ENCODE measurements at places on chromosomes 4 and X. TPM values are rescaled to one million over a fixed set of nuclear protein-coding genes. Genes with fewer than 3 reads are reported as not detected.
A peak's percentile ranks its signal among the peaks of the same experiment; 100 is the strongest.

- DNase-seq: no peak
These were observed 133.0 kb downstream of the MAD2L1 start for GRCh38 chr4:119933606-119934005.

DNA sequence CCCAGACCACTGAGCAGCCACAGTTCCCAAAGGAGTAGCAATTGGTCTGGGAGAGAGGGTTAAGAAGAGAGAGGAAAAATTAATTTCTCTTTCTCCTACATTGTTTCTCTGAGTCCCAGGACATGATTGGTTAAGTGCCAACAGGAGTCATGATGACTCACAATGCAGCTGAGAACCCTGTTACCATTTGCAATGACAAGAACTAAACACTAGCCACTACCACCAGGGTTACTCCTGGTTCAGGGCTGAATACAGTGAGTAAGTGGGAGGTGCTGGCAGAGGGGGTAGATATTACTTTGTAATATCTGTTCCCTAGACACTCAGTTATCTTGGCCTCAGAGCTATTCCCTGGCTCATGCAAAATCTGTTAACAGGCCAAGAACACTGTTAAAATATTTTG is 18.0 kb downstream of the ETDC start:
- no peak for DNase-seq

- DNase-seq: no peak
These were observed 216.6 kb upstream of the INTU start for GRCh38 chr4:127416115-127416514.

DNA sequence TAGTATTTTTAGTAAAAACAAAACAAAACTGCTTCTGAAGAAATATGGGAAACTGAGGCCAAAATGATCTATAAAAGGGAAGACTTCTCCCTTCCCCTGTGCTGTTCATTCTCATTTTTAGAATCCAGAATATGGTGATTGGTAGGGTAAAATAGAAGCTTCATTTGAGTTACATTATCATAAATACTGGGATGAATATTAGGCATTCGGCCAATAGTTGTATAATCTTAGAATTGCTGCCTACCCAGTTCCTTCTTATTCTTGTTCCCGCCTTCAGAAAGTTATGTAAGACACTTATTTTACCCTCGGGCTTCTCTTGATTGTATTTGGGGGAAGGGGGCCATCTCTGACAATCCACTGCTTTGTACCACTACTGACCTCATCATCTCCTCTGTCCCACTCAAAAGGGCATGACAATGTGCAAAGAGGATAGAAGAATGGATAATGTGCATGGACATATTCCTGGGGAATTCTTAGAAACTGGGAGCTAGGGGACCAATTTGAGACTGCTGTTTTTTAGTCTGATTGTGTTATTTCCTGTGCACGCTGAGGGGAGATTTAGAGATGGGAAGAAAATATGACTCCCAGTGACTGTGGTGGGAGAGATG is 588 bp downstream of the ART3 start:
- DNase-seq: no peak

DNA sequence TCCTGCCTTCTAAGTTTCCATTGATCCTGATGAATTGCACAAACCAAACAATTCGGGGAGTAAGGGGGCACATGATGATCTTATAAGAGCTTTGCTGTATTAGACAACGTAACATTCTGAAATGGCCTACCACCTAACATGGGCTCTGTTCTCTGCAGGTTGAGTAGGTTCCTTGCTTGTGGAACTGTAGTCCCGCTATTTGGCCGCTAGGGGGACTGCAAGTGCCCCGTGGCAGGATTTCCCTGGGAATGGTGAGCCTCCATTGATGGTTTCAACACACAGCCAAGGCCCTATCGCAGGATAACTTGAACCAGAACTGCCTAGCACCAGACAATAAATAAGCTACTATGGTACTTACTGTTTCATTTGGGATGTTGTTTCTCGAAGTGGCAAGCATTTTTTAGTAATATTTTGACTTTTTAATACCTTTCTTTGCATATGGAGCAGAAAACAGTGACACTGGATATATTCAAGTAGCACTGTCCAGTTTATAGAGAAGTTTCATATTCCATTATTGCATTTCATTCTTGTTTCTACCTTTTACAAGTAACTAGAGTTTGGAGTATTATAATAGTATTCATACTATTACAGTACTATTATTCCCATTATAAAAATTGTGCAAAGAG is 11.9 kb downstream of the AR start:
- no peak for DNase-seq

DNA sequence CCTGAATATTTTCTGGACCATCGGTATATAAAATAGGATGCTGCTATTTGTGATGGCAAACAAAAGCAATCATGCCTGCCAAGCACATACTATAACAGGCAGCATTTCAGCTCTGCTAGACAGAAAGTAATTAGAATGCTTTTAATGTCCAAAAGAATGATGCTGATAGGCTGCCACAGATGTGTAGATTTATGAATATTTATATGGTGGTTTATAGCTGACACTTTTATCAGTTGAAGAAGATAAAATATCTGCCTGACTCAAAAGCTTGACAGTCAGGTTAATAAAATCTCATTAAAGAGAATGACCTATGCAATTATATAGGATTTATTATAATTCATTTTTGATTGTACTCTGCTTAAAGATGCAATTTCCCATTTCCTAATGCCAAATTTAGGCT is 4.0 kb downstream of the BEND4 start:
- DNase-seq: no peak

GRCh38 chr4:153466949-153467896 is 1.1 kb downstream of the TMEM131L start:
- DNase-seq: peak; percentile 58

- no peak for DNase-seq
These were observed 1090.7 kb downstream of the FAT4 start for GRCh38 chr4:126405369-126405982.

GRCh38 chr4:140252141-140252741 is 98.3 kb upstream of the MAML3 start:
- DNase-seq: peak; percentile 43

- DNase-seq: no peak
These were observed 61.7 kb downstream of the TMA16 start for GRCh38 chr4:163556177-163556576.

DNA sequence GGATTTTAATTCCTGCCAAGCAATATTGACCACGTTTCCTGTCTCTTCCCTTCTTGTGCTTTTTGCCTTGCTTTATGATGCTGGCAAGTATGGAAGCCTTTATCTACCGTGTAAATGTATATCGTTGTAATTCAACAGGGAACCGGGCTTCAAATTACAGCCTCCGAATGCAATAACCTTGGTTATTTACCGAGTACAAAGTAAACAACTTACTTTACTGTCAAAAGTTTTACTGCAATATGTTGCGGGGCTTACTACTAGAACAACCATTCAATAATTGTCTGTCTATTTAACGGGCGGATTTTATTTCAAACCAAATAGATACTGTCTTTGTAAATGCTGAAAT is 73.1 kb downstream of the PALLD start:
- DNase-seq: no peak

DNA sequence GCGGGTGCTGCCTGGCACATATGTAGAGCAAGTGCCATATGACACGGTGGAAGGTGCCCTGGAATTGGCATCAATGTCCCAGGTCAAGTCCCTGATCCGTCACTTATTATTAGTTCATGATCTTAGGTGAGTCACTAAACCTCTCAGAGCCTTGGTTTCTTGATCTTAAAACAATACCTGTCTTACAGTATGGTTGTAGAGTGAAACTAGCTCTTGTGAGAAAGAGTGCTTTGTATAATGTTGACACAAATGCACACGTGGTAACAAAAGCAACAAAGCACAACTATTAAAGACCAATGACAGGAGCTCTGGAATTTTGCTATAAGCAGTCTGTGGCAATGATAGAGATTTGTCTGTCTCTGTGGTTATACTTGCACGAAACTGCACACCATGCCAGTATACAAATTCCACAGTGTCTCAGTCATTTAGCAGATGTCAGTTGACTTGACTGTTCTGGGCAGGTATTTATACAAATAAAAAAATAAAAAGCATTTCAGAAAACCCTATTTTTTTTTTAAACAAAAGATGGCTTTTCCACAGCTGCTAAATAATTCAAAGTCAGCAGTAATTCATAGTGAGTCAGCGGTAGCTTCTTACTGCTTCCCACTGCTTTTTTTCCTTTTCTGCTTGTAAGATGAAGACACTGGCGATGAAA is 19.7 kb upstream of the ACSL1 start:
- no peak for DNase-seq

DNA sequence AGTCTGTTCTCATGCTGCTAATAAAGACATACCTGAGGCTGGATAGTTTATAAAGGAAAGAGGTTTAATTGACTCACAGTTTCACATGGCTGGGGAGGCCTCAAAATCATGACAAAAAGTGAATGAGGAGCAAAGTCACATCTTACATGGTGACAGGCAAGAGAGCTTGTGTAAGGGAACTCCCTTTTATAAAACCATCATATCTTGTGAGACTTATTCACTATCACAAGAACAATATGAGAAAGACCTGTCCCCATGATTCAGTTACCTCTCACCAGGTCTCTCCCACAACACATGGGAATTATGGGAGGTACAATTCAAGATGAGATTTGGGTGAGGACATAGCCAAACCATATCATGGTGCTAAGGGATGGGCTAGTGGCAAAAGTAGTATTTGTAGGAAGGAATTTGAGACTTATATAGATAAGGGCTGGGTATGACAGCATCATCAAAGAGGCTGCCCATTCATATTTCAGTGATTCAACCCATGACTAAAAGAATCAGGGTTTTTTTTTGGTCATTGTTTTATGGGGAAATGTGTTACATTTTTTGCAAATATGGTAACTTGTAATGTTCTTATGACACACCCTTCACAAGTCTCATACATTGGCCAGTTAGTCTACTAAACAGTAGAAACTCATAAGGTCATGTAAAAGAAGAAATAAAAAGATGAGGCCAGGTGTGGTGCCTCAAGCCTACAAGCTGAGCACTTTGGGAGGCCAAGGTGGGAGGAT is 34.7 kb downstream of the NUP62CL start:
- no peak for DNase-seq

DNA sequence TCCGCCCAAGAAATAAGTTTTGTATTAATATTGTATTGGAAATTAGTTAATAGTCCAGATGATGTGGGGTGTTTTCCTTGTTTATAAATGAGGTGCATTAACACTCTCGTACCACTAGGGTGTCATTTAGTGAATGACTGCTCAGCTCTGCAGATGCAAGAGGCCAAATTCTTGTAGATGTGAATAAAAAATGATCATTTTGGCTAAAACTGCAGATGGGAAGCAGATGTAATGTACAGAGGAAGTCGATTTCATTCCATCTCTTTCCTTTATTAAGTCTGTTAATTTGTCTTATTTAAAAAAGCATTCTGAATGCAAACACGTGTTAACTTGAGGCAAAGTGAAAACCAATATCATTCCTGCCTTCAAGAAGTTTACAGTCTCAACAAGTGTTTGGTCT is 108.1 kb downstream of the DHX15 start:
- DNase-seq: no peak

DNA sequence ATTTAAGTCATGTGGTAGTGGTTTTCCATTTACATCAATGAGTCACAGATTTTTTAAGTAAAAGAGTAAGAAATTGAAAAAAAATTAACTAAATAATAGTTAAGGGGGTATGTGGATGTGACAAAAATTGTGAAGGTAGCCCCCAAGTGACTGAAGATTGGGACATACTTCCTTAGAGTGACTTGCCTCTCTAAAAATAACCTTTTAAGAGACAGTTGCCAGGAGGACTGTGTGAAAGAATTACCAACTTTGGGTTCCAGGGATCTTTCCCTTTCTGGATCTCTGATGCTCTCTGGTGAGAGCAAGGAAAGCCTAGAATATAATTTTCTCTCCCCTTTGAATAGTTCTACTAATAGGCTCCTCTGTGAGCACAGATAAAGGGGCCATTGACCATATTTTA is 42.7 kb downstream of the NHSL2 start:
- no peak for DNase-seq

GRCh38 chr4:19807505-19807904 is 444.2 kb upstream of the SLIT2 start:
- no peak for DNase-seq

- no peak for DNase-seq
These were observed 95.4 kb upstream of the MYOZ2 start for GRCh38 chr4:119040261-119040660.

GRCh38 chrX:80812176-80812575 is 2.5 kb upstream of the BRWD3 start:
- no peak for DNase-seq

DNA sequence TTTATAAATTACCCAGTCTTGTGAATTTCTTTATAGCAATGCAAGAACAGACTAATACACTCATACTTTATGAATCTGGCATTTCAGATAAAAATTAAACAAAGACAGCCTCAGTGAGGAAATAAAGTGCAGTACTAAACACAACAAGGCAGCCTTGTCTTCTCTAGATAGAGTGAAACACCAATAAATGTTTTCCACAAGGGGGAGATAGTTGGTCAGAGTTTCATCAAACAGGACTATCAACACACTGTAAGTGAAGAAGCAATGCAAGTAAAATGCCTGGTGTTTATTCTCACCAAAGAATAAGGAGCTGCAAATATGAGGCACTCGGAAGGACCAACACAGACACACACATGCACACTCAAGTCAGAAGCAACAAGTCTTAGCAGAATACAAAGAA is 62.8 kb downstream of the FAM9B start:
- DNase-seq: no peak

DNA sequence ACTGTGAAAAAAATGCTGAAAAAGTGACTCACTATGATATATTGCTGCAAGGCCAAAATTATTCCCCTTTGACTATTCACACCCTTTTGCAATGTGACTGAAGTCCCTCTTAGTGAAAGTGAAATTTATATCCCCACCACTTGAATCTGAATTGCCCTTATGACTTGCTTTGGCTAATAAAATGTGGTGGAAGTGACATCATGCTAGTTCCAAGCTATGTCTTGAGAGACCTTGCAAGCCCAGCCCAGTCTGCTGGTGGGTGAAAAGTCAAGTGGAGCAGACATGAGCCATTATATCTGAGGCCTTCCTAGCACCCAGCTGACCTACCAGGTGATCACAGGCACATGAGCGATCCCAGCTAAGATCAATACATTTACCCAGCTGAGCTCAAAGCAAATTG is 94.7 kb downstream of the LINC00632 start:
- DNase-seq: no peak

P2RY4 gene
- not detected for total RNA-seq

CXCL11 gene
- not detected for total RNA-seq

RTL9 gene
- 1.5 TPM for total RNA-seq

PGRMC2 gene
- 27.8 TPM for total RNA-seq

SYP gene
- total RNA-seq: 1.3 TPM

TMEM156 gene
- total RNA-seq: not detected

ZCCHC18 gene
- total RNA-seq: 2.5 TPM

CYTL1 gene
- 2.1 TPM for total RNA-seq
